Activated B cell treated with CpG ODN at 0.5 μM for 24 hours (primary cell): ENCODE measurements at places on chromosomes 4 and X.

DNA sequence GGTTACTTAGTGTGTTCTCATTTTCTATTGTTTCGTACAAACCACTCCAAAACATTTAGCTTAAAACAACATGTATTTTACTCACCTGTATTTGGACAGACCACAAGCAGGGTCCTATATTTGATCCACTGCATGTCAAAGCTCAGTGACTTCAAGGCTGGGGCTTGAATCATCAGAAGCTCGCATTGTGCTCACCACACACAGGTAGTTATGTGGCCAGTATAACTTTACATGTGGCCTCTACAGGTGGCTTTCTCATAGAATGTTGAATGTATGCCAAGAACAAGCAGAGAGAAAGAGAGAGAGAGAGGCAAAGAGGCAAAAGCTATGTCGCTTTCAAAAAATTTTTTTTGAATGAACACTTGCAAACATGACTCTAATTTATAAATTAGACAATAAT lies 107.6 kb downstream of the QRFPR start:
- no peak overlapping the region for H3K4me3 ChIP-seq
- DNase-seq: no peak
- H3K27ac ChIP-seq: no peak overlapping the region
- H3K4me1 ChIP-seq: no peaks in the 10 kb centered on the region

GRCh38 chr4:89878611-89879010 lies 16.0 kb upstream of the MMRN1 start:
- DNase-seq: no peak
- H3K36me3 ChIP-seq: no peaks in the 10 kb centered on the region
- no peak overlapping the region for H3K4me3 ChIP-seq
- H3K4me1 ChIP-seq: no peaks in the 10 kb centered on the region

DNA sequence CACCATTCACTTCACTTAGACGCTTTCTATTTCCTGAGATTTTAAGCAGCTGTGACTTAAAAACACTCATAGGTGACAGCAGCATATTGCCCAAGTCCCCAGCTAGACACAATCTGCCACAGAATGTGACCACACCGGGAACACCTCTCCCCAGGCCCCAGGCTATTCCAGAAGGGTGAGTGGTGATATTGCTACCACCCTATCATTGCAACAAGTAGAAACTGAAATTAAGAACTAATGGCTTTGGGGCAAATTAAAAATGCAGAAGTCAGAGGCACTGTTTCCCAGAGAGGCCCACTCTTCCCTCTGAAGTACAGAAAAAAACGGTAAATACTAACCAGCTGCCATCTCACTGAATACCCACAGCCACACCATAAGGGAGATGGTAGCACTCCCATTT lies 35.0 kb downstream of the QDPR start:
- peaks cover 5% of the 10 kb centered on the region for H3K4me1 ChIP-seq
- no peak for DNase-seq
- no peaks in the 10 kb centered on the region for H3K27me3 ChIP-seq
- H3K36me3 ChIP-seq: peaks cover 1% of the 10 kb centered on the region
- no peak overlapping the region for H3K4me3 ChIP-seq

GRCh38 chr4:108359130-108359985 lies 190.6 kb upstream of the LEF1 start:
- no peaks in the 10 kb centered on the region for H3K4me1 ChIP-seq
- H3K36me3 ChIP-seq: no peaks in the 10 kb centered on the region
- H3K4me3 ChIP-seq: no peak overlapping the region
- no peak for DNase-seq

GRCh38 chr4:114595921-114596320 lies 2.7 kb upstream of the UGT8 start:
- peaks cover 22% of the 10 kb centered on the region for H3K4me1 ChIP-seq
- no peaks in the 10 kb centered on the region for H3K27me3 ChIP-seq
- H3K36me3 ChIP-seq: peaks cover 7% of the 10 kb centered on the region

DNA sequence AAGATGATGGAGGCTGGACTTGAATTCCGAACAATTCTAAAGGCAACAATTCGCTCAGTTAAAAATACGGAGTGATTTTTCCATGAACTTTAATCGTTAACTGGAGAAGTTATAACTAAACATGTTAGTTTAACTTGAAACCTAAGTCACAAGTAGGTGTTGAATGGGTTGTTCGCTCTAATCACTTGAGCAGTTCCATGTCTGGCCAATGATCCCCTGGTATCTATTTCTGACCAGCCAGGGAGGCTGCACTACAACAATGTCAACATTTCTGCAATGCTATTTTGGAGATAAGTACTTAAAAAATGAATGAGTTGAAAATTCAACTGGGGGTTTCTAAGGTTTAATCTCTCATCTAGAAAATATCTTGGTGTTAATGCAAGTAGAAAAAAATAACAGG lies 112.5 kb downstream of the NR3C2 start:
- no peak overlapping the region for H3K4me3 ChIP-seq
- H3K27me3 ChIP-seq: no peaks in the 10 kb centered on the region
- no peaks in the 10 kb centered on the region for H3K4me1 ChIP-seq
- DNase-seq: no peak

- peak overlapping the region; percentile 87 for H3K27ac ChIP-seq
- DNase-seq: no peak
- peaks cover 29% of the 10 kb centered on the region for H3K4me1 ChIP-seq
- H3K27me3 ChIP-seq: no peaks in the 10 kb centered on the region
- H3K36me3 ChIP-seq: peaks cover 51% of the 10 kb centered on the region
- peak overlapping the region; percentile 88 for H3K4me3 ChIP-seq
Observed at GRCh38 chrX:47651043-47651905, 911 bp upstream of the ELK1 start.
